ENCODE measurements at places on chromosomes 4 and X. TPM values are rescaled to one million over a fixed set of nuclear protein-coding genes. Genes with fewer than 3 reads are reported as not detected.
A peak's percentile ranks its signal among the peaks of the same experiment; 100 is the strongest.

- no peak for DNase-seq
Observed at GRCh38 chr4:184854673-184855072, 28.9 kb upstream of the ACSL1 start.

GRCh38 chrX:124488412-124489161 is 142.2 kb downstream of the SH2D1A start:
- DNase-seq = no peak

DNA sequence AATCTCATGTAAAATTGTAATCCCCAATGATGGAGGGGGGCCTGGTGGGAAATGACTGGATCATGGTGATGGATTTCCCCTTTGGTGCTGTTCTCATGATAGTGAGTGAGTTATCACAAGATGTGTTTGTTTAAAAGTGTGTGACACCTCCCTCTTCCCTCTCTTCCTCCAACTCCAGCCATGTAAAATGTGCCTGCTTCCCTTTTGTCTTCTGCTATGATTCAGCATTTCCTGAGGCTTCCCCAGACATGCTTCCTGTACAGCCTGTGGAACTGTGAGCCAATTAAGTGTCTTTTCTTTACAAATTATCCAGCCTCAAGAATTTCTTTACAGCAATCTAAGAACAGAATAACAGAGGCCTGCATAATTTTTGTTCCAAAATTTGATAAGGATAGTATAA is 85.2 kb downstream of the ANAPC10 start:
- peak; percentile 27 for DNase-seq

The TMEM156 gene
- polyA plus RNA-seq = 10.4 TPM

DNA sequence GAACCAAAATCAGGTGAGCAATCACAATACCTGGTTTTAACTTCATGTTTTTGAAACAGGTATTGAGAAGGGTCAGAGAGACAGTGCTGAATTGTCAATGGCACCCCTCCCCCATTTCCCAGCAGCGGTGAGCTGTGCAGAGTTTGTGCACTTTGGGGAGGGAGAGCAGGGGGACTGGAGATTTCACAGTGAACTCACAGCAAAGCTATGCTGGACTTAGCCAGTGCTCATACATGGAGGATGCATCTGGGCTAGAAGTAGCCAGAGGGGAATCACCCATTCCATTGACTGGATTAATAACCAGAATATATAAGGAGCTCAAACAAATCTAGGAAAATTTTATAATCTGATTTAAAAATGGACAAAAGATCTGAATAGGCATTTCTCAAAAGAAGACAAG is 612.6 kb downstream of the STPG2 start:
- no peak for DNase-seq

- DNase-seq = no peak
Observed at GRCh38 chr4:175961604-175962003, 104.0 kb upstream of the WDR17 start.

The MSX1 gene
- 2.9 TPM for polyA plus RNA-seq

- DNase-seq = no peak
Observed at GRCh38 chr4:78145008-78145407, 87.9 kb downstream of the FRAS1 start.

- DNase-seq = no peak
Observed at GRCh38 chrX:144896323-144896722, 351.0 kb upstream of the SPANXN1 start.

- peak; percentile 28 for DNase-seq
Observed at GRCh38 chr4:41881981-41882624, 53.1 kb upstream of the TMEM33 start.

The RXFP1 gene
- polyA plus RNA-seq = not detected

GRCh38 chr4:166065324-166065723 is 192.3 kb downstream of the TLL1 start:
- DNase-seq = no peak

DNA sequence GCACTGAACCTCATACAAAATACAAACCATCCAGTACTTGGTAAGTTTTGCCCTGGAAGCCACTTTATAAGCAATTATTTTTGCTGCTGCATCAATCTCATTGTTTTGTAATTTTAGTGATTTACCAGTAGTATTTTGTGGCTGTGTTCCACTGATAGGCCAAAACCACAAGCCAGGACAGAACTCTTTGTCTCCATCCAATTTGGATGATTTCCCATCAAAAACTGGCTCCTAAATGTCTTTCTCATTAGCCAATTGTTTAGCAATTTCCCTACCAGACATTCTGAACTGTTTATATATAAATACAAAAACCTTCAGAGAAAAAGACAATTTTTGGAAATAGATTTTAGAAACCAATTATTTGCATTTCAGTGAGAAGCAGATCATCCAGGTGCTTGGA is 4.4 kb downstream of the GSPT2 start:
- no peak for DNase-seq

DNA sequence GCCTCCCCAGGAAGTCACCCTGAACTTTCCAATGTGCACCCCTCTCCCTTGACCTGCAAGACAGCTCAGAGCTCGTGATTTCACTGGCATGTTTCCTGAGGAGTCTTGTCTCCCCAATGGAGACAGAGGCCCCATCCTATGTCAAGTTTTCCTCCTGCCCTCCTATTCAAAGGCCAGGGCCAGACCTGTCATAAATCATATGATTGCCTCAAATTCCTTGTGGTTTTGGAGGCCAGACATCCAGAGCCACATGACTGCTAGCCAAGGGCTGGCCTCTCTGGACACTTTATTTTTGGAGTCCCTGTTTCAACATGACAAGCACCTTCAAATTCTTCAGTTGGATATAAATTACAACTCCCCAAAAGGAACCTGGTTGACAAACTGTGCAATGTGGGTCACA is 76.0 kb upstream of the TFDP3 start:
- DNase-seq = no peak

GRCh38 chr4:123821861-123822260 is 425.3 kb downstream of the SPRY1 start:
- DNase-seq = no peak

The FAM114A1 gene
- polyA plus RNA-seq = 44.2 TPM

The LEF1 gene
- polyA plus RNA-seq = not detected

The HSFX1 gene
- polyA plus RNA-seq = 0.45 TPM

The CRMP1 gene
- 0.80 TPM for polyA plus RNA-seq

- DNase-seq = no peak
Observed at GRCh38 chrX:71953391-71953790, 42.7 kb downstream of the NHSL2 start.

DNA sequence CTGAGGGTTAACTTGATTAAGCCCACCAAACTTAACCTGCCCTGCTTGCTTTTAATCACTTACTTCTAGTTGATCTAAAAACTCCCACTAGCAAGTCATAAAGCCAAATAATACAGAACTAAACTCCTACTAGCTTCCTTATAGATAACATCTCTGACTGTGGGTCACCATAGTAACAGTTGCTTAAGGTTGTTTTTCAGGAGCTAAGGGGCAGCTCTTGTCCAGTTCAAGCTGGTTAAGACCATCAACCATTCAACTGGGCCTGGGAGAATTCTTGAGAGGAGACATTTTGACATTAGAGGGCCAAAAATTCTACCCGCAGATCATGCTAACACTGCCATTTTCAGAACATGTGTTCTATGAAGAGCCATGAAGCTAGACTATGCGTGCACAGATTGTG is 67.0 kb downstream of the UCHL1 start:
- DNase-seq = peak; percentile 37

The RGN gene
- not detected for polyA plus RNA-seq

GRCh38 chr4:185534866-185535611 is at the start of gene PDLIM3:
TSS of gene PDLIM3 (minus strand) at chr4:185535507. CDS start at chr4:185535434, 73 bp downstream.
- peak; percentile 21 for DNase-seq

DNA sequence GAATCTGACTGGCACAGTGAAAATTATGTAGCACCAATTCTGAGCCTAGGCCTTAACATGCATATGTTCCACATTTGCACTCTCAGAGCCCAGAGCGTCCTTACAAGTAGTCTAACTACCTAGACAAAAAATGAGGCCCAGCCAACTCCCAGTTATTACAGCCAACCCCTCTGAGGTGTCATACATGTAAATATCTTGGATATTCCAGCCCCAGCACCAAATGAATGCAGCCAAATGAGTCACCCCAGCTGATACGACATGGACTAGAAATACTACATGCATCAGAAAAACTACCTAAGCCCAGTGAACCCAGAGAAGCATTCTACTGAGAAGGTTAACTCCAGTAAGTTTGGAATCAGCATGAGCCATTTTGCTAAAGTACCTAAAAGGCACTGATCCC is 145.1 kb downstream of the STPG2 start:
- DNase-seq = no peak

The FGFBP1 gene
- 3.0 TPM for polyA plus RNA-seq

DNA sequence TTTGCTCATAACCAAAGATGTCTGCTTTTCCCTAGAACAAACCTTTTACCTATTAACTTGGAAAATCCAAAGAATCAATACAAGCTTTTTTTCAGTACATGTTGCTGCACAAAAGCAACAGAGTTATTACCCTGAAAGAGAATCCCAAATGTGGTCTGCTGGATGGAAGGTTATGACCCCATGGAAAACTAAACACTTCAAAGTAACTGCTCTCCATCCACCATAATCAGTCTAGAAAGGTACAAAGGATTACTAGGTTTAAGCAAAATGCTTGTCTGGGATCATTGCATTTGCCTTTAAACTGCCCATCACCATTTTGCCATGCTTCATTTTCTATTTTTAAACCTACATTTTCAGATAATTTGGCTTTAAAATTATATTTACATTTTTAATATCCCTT is 11.7 kb downstream of the MMRN1 start:
- DNase-seq = no peak

DNA sequence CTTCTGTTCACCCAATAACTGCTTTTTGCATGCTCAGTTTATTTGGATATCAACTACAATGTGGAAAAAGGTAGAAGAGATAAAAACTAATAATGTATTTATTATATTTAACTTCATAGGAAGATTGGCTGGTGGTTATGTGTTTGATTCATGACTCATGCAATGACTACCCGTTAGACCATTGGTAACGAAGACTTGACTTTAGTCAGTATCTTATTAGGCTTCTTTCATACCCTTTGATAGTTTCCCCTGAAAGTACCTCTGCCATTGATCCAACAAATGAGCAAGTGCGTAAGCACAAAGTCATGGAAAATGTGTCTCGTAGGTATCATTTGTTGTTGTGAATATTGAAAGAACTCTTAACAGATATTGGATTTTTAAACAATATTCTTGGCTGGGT is 394.7 kb downstream of the PPP3CA start:
- no peak for DNase-seq

The PPA2 gene
- polyA plus RNA-seq = 89.1 TPM

- DNase-seq = no peak
Observed at GRCh38 chr4:156558373-156559025, 413.1 kb downstream of the PDGFC start.

DNA sequence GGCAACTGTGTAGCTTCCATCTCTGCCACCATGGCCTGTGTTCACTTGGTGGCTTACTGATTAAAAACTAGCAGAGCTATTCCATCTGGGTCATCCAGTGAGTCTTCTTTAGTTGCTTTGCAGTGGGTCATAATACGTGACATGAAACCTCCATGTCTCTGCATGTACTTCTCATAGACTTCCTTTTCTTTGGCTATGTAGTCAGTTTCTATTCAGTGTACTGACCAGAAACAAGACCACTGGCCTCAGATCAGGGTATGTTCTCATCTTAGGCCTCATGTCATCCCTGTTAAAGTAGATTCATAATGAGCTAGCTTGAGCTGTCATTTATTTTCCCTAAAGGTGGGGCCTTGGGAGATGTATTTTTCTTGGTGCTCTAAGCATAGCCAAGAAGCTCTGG is 195.2 kb downstream of the CCNG2 start:
- DNase-seq = no peak

The TNMD gene
- polyA plus RNA-seq = not detected

The USP9X gene
- polyA plus RNA-seq = 32.6 TPM

The FABP2 gene
- not detected for polyA plus RNA-seq

- no peak for DNase-seq
Observed at GRCh38 chr4:4269856-4270255, 20.1 kb downstream of the LYAR start.

The SOWAHB gene
- polyA plus RNA-seq = 0.03 TPM

- DNase-seq = no peak
Observed at GRCh38 chr4:54513204-54513603, 144.6 kb upstream of the KIT start.

GRCh38 chr4:156962528-156962974 is 9.0 kb downstream of the PDGFC start:
- DNase-seq = no peak

DNA sequence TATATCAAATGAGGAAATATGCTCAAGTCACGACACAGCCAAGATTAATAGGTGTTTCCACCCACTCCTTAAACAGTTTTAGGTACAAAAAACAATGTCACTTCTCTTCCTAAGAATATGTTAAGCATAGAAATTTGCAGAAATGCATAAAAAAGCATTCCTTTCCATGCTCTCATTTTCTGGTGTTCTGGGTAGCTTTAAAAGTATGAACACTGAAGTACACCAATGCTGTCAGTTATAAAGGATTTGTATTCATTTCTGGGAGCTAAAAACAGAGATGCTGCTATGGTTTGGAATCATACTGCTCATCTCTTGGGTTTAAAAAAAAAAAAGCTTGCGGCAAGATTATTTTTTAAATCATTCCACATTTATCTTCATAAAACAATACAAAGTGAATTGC is 20.8 kb downstream of the SH3RF1 start:
- DNase-seq = no peak

The ANXA3 gene
- polyA plus RNA-seq = 162 TPM

DNA sequence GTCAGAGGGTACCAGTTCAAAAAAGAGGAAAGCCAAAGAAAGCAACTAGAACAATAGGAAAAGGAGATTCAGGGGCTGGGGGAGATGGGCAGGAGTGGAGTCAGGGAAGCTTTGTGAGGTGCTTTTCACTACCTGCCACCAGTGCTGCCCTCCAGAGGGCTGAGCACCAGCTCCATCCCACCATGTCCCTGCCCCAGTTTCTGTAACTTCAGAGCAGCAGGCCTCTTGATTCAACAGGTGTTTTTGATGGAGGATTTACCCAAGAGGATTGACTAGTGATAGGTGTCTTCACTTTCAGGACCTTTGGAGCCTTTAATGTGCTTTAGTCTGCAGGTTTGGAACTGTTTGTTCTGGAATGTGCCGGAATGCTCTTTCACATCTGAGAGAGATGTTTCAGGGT is 12.1 kb downstream of the KIT start:
- no peak for DNase-seq

GRCh38 chr4:113442826-113443225 is 318.7 kb downstream of the CAMK2D start:
- no peak for DNase-seq

GRCh38 chr4:126752702-126753101 is 880.1 kb upstream of the INTU start:
- DNase-seq = no peak

The NDNF gene
- not detected for polyA plus RNA-seq

The RHOXF2 gene
- not detected for polyA plus RNA-seq

DNA sequence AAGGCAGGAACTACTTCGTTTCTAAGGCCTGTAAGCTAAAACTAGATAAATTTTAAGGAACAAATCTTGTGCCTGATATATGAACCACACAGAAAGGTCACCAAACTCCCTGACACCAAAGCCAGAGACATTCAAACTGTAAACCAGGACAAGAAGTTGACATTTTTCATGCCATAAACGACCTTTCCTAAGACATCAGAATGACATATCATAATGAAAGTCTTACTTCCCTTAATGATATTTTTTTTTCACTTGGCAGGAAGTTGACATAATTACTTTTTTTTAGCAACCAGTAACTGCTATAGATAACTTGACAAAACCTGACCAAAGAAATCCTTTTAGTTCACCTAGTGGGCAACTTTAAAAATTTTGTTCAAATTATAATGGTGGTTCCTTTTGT is 231.5 kb upstream of the AGTR2 start:
- DNase-seq = no peak

Data from A549 (cell line).